ENCODE measurements at places on chromosomes 1 and 21.
A peak's percentile ranks its signal among the peaks of the same experiment; 100 is the strongest.

- no peak for DNase-seq
Observed at GRCh38 chr21:45050345-45050796, 24.0 kb upstream of the ADARB1 start.

- no peak for DNase-seq
Observed at GRCh38 chr1:220526294-220526693, 1.6 kb upstream of the MARK1 start.

GRCh38 chr1:65002508-65003315 lies 36.4 kb upstream of the JAK1 start:
- no peak for DNase-seq

- DNase-seq: peak; percentile 60
Observed at GRCh38 chr1:157948312-157949073, 45.0 kb upstream of the KIRREL1 start.

- DNase-seq: no peak
Observed at GRCh38 chr1:239816081-239816782, 275.5 kb upstream of the FMN2 start.

GRCh38 chr1:234665975-234666605 lies 56.1 kb upstream of the IRF2BP2 start:
- DNase-seq: no peak
